ENCODE measurements at places on chromosomes 7 and 10.

DNA sequence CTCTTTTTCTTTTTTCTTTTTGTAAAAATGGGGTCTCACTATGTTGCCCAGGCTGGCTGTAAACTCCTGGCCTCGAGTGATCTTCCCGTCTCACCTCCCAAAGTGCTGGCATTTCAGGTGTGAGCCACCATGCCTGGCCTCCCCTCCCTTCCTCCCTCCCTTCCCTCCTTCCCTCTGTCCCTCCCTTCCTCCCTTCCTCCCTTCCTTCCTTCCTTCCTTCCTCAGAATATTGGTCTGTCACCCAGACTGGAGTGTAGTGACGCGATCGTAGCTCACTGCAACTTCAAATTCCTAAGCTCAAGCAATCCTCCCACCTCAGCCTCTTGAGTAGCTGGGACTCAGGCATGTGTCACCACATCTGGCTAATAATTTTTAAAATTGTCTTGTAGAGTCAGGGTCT is 8.4 kb downstream of the AGAP3 start:
- DNase-seq = no peak

- DNase-seq = no peak
Measured at GRCh38 chr10:47060993-47061500, 149.8 kb downstream of the PTPN20 start.

GRCh38 chr7:121186746-121187145 is 142.1 kb upstream of the WNT16 start:
- no peak for DNase-seq

DNA sequence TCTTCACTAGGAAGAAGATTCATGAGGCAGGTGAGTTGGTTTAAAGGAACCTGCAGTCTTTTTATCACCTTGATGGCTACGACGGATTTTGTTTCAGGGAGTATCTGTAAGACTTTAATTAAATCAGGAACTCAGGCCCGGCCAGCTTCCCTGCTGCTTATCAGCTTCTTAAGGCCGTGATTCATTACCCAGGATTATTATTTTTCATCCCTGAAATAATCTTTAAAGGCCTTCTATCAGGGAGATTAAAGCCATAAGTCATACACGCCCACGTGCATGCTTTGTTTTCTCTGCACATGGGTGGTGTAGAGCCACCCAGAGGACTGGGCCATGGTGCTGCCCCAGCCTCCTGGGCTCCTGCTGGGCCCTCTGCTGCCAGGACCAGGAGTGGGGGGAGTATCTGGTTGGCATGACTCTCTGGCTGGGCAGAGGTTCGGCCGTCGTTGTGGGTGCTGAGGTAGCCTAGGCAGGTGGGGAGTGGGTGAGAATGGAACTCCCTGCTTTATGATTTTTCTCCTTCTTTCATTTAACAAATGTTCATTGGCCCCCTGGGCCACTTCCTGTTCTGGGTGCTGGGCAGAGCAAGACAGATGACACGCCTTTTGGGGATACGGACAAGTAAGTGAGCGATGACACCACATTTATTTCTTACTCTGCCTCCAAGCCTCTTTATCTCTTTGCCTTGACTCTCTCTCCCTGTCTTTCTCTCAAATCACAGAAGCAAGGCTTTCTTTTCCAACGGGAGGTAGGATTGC is 39.0 kb upstream of the PCBD1 start:
- DNase-seq = no peak

GRCh38 chr10:3010816-3011460 is 56.4 kb upstream of the PFKP start:
- DNase-seq = no peak

GRCh38 chr7:143846692-143847091 is 55.3 kb downstream of the TCAF1 start:
- no peak for DNase-seq

GRCh38 chr10:78849115-78849514 is 219.7 kb upstream of the ZMIZ1 start:
- no peak for DNase-seq

DNA sequence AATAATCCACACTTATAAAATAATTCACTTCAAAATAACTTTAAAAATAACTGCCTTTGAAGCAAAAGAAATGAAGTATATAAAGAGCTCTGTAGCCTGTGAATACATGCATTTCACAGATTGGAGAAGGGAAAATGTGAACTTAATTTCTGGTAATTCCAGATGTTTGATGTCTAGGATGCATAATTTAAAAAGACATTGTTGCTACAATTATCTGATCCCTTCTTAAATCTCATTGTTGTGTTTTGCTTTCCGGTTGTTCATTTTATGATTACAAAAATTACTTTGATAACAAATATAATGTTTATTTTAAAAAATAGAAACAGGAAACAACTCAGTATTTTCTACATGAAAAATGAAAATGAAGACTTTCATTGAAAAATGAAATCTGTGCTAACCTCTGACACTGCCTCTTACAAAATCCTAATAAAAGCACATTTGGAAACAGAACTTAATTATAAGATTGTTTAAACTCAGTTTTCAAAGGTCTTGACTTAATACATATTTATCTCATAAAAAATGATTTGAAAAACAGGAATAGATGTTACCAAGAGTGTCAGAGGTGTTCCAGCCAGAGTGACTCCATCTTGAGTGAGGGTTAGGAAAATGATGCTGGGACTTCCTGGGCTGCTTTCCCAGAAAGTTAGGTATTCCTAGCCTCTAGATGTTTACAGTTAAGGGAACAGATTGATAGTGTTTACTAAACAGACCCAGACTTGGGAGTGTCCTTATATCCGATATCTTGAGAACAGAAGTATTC is 516.6 kb upstream of the SEMA3D start:
- DNase-seq = no peak

GRCh38 chr10:42684517-42684916 is 46.1 kb upstream of the ZNF33B start:
- DNase-seq = no peak

GRCh38 chr7:24313777-24314176 is 29.8 kb downstream of the NPY start:
- no peak for DNase-seq

GRCh38 chr7:39761449-39761848 is 138.1 kb downstream of the RALA start:
- DNase-seq = no peak

GRCh38 chr10:129604333-129605032 is 137.4 kb downstream of the MGMT start:
- DNase-seq = no peak

- DNase-seq = no peak
Measured at GRCh38 chr7:158240801-158241200, 346.8 kb downstream of the PTPRN2 start.

DNA sequence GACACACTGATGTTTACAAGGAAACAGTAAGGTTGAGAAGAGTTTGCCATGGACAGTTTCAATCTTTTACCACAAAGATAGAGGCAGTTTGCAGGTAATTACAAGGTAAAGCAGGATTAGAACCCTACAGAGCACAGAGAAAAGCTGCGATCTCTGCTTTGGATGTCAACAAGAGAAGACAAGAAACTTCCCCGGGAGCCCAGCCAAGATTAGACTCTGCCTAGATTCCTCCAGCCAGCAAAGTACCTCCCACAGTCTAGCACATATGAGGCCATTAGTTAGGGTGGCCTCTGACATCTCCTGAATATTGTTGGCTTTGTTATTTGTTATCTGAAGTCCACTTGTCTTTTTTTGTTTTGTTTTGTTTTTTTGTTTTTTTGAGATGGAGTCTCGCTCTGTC is 178.1 kb downstream of the CALN1 start:
- DNase-seq = no peak

- no peak for DNase-seq
Measured at GRCh38 chr10:86597306-86597705, 57.0 kb upstream of the OPN4 start.

- DNase-seq = no peak
Measured at GRCh38 chr10:132117146-132117545, 51.4 kb downstream of the JAKMIP3 start.

GRCh38 chr10:12592967-12593366 is 243.6 kb downstream of the CAMK1D start:
- no peak for DNase-seq

- no peak for DNase-seq
Measured at GRCh38 chr7:103924184-103924583, 65.3 kb downstream of the RELN start.

DNA sequence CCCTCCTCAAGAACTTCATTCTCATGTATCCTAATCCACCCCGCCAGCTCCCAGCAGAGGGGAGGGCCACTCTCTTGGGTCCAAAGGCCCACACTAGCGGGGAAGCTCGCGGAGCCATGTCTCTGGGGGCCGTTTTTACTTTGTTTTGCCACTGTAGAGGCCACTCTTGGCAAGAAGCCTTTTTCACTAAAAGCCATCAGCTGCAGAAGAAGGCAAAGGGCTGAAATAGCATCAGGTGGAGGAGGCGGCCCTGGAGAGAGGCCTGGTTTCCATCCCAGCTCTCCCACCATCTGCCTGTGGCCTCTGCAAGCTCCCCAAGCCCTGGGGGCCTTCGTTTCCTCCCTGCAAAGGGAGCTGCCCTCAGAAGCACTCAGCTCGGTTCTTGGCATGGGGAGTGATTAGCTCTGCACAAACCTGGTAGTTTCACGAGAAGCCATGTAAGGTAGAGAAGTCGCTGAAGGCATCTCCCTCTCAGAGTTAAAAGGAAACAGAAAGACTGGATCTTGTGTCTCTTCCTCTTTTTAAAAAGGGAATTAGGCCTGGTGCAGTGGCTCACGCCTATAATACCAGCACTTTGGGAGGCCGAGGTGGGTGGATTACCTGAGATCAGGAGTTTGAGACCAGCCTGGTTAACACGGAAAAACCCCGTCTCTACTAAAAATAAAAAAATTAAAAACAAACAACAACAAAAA is 70.3 kb downstream of the PARP12 start:
- DNase-seq = no peak

DNA sequence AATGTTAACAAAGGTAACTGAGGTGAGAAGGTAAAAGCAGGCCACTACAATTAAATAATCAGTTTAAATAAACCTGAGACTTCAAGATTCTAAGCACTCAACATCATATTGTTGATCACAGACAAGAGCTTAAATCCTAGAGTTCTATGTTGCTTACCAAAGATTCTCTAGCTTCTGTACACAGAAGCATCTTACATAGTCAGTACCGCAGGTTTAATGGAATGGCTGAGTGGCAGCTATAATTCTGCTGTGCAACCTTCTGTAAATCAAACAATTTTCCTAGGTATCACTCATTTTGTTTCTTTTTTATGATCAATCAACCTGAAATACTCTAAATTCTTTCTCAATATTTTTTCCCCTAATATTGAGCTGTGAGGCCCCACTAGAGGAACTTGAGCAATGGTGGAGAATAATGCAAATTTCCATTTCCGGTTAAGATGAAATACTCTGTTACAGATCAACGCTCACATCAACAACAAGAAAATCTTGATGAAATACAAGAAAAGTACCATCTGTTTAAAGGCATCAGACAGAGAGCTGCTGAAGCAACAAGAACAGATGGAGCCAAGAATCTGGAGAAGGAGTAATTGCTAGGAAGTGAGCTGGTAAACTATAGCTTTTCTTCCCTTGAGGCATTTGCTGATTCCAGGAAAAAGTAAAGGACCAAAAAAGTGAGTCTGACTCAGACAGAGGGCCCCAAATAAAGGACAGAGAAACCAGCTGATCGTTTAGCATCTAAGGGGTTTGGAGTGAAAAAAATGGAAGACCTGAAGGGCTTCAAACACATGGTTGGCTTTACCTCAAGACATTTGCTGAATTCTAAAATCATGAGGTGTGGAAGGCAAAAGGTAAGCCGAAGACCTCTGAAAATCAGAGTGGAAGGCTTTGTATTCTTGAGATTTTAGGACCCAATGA is 22.6 kb downstream of the PNPLA8 start:
- DNase-seq = peak; percentile 75

GRCh38 chr10:7374795-7375194 is 36.0 kb downstream of the SFMBT2 start:
- DNase-seq = no peak

DNA sequence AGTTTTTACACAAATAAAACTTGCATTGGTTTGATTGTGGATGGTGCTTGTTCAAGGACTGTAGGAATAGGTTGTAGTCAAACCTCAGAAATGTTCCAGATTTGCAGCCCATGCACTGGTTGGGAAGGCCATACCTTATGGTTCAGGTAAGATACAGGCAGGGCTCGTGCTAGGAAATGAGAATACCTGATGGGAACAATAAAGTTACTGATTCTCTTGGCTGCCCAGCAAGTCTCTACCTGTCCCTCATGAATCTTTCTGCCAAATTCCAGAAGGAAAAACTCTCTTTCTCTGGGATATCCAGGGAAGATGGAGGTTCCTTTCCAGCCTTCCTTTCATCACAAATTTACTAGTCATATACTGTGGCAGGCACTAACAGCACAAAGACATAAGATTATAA is 53.8 kb downstream of the TFAM start:
- DNase-seq = no peak

- DNase-seq = no peak
Measured at GRCh38 chr7:33192695-33193291, 63.4 kb downstream of the BBS9 start.
